ENCODE measurements at places on chromosomes 2 and 18. TPM values are rescaled to one million over a fixed set of nuclear protein-coding genes. Genes with fewer than 3 reads are reported as not detected.

FIGN gene
- total RNA-seq: 12.9 TPM

DNA sequence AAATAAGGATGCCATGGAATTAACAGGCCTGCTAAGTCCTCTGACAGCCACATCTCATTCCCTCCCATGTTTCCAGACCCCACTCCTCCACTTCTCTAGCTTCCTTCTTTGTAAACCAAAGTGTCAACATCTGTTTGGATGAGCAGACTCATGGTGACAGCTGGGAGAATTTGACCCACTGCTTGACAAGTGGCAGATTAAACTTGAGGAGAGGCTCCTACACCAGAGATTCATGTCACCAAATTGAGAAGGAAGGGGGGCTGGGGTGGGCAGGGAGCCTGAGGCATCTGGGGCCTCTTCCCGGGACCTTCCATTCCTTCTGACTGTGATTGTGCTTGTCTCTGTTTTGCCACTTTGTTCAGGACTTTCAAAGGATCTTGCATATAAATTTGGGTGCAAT is 41.0 kb upstream of the IGFBP5 start:
- H3K27ac ChIP-seq: no peak overlapping the region
- H3K4me3 ChIP-seq: no peak overlapping the region
- H3K27me3 ChIP-seq: no peaks in the 10 kb centered on the region
- H3K4me1 ChIP-seq: no peaks in the 10 kb centered on the region
- H3K36me3 ChIP-seq: no peaks in the 10 kb centered on the region

ACMSD gene
- not detected for total RNA-seq

GRCh38 chr2:2862386-2862785 is 515.2 kb downstream of the EIPR1 start:
- H3K4me3 ChIP-seq: no peak overlapping the region
- no peaks in the 10 kb centered on the region for H3K36me3 ChIP-seq
- H3K27ac ChIP-seq: no peak overlapping the region
- no peaks in the 10 kb centered on the region for H3K4me1 ChIP-seq

DNAJC5G gene
- 0.44 TPM for total RNA-seq

POTEE gene
- total RNA-seq: 1.2 TPM

HRH4 gene
- total RNA-seq: not detected

- no peaks in the 10 kb centered on the region for H3K36me3 ChIP-seq
- H3K4me3 ChIP-seq: no peak overlapping the region
- no peaks in the 10 kb centered on the region for H3K27me3 ChIP-seq
Measured at GRCh38 chr2:47260971-47261370, 105.9 kb upstream of the STPG4 start.

DNA sequence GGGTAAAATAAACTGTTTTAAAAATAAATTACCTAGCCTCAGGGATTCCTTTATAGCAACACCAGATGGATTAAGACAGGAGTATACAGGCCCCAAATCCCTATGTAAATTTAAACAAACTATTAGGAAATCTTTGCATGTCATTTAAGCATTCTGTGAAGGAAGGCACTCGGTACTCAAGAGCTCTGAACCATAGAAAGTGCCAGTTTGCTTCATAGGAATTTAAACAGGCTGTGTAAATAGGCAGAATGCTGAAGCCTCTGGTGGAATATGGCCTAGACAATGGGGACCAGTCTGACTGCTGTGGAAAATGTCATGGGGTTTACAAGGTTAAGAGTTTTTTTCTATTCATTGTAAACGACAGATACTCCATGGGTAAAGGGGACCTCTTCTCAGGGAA is 377.4 kb downstream of the DLGAP1 start:
- no peaks in the 10 kb centered on the region for H3K27me3 ChIP-seq
- H3K27ac ChIP-seq: no peak overlapping the region
- peaks cover 3% of the 10 kb centered on the region for H3K36me3 ChIP-seq
- no peak overlapping the region for H3K4me3 ChIP-seq
- DNase-seq: no peak

- no peak for DNase-seq
- H3K27ac ChIP-seq: no peak overlapping the region
- H3K4me1 ChIP-seq: peaks cover 6% of the 10 kb centered on the region
- no peak overlapping the region for H3K4me3 ChIP-seq
Measured at GRCh38 chr2:108315444-108315934, 26.8 kb downstream of the SULT1C2 start.

FER1L5 gene
- 1.2 TPM for total RNA-seq

DNA sequence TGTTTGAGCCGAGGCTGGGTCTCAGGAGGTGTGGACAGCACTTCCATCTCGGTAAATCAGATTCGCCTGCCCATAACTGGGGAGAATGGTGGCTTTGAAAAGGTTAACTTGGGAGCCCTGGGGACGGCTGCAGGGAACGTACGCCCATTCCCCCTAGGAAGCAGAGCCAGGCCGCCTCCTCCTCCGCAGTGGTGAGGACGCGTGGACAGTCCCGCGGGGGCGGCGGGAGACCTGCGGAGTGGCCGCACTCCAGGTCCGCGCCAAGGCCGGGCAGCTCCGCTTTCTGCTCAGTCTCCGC is 845 bp upstream of the MYCN start:
- DNase-seq: peak; percentile 81
- H3K27ac ChIP-seq: no peak overlapping the region
- peaks cover 9% of the 10 kb centered on the region for H3K4me1 ChIP-seq

COLEC11 gene
- total RNA-seq: not detected

DNA sequence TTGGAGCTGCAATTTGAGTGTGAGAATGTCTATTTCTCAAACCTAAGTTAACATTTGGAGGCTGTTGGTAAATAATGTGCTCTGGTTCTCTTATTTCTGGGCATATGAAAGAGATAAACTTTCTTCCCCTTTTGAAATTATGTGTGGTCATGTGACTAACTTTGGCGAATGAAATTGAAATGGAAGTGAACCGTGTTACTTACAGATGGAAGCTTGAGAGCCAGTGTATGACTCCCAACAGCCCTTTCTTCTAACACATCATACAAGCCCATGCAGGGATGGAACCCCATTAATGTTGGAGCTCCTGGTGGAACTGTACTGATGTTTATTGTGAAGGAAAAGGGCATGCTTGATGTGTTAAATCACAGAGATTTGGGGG is 725.8 kb downstream of the TSN start:
- no peaks in the 10 kb centered on the region for H3K4me1 ChIP-seq
- H3K36me3 ChIP-seq: peaks cover 13% of the 10 kb centered on the region
- H3K4me3 ChIP-seq: no peak overlapping the region

DNA sequence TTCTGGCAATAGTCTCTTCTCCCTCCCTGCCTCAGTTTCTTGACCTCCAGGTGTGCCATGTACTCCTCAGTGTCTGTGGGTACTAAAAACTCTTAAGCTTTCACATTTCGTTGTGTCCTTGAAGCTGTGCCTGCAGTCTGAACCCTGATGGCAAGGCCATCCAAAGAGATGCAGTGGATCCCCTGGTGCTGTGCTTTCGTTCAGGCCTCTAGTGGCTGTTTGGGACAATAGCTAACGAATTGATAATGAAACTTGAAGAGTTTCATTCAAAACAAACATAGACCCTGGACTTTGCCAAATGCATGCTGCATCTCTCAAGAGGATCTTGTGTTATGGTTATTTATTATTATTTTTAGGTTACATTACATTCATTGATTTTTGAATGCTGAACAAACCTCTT is 523.1 kb upstream of the FSIP2 start:
- no peak overlapping the region for H3K27ac ChIP-seq
- no peaks in the 10 kb centered on the region for H3K36me3 ChIP-seq
- no peaks in the 10 kb centered on the region for H3K4me1 ChIP-seq
- H3K4me3 ChIP-seq: no peak overlapping the region

DNA sequence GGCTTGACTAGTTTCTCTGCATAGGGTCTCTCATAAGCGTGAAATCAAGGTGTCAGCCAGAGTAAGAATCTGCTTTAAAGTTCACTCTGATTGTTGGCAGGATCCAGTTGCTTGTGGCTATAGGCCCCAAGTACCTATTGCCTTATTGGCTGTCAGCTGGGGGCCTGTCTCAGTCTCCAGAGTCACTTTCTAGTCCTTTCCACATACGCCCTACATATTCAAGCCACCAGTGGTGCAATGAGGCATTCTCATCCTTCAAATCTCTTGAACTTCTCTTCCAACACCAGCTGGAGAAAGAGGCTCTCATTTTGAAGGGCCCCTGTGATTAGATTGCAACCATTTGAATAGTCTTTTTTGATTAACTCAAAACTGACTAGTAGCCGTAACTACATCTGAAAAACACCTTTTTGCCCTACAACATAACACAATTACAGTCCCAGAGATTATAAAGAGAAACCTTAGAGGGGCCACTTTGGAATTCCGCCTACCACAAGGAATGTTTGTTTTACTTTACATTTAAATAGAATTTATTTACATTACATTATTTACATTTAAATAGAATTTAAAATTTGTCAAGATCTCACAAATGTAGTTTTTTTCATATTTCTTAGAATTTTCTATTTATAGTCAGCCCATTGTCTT is 520.1 kb downstream of the DSC3 start:
- H3K27me3 ChIP-seq: no peaks in the 10 kb centered on the region
- H3K27ac ChIP-seq: peak overlapping the region; percentile 29
- DNase-seq: peak; percentile 64
- H3K4me3 ChIP-seq: no peak overlapping the region
- H3K36me3 ChIP-seq: no peaks in the 10 kb centered on the region
- H3K4me1 ChIP-seq: peaks cover 5% of the 10 kb centered on the region

- no peak for DNase-seq
- peaks cover 5% of the 10 kb centered on the region for H3K36me3 ChIP-seq
- H3K4me3 ChIP-seq: no peak overlapping the region
- no peaks in the 10 kb centered on the region for H3K27me3 ChIP-seq
Measured at GRCh38 chr18:31672628-31673135, 11.7 kb downstream of the B4GALT6 start.

- no peak for DNase-seq
- H3K4me3 ChIP-seq: no peak overlapping the region
- peaks cover 89% of the 10 kb centered on the region for H3K36me3 ChIP-seq
- H3K27ac ChIP-seq: no peak overlapping the region
- H3K27me3 ChIP-seq: no peaks in the 10 kb centered on the region
Measured at GRCh38 chr2:235041221-235041917, 89.6 kb downstream of the SH3BP4 start.

DNA sequence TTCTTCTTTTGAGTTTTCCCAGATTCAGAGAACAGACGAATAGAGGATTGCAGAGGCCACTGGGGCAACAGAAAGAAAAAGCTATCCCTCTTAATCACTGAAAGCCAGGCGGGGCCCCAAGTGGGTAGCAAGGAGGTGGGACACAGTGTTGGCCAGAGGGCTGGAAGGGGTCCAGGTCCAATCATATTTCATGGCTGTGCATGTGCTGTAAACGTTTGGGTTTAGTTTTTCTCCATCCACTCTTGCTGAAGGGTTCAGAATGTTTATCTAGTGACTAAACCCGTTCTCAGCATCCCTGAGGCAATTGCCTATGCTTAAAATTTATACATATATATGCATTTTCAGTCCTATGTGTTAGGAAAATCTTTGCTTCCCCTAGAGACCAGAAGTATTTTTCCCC is 99.4 kb upstream of the EPHA4 start:
- H3K27me3 ChIP-seq: no peaks in the 10 kb centered on the region
- H3K4me3 ChIP-seq: no peak overlapping the region
- H3K27ac ChIP-seq: no peak overlapping the region
- peaks cover 4% of the 10 kb centered on the region for H3K4me1 ChIP-seq

SNORC gene
- total RNA-seq: 0.61 TPM

DNA sequence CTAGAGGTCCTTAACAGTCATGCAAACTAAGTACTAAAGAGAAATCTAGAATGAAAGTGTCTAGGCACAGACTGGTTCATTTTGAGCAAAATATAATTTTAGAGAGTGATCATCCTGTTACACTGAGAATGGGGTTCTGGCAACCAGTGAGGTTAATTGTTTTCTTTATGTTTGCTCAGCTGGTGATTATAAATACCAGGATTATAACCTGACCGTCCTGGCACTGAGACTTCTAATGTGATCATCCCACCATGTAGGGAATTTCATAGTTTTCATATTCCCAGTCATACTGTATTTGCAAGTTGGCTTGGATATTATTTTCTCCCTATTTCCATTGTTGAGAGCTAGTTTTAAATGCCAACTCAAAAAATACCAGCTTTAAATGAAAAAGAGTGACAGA is 852.5 kb upstream of the LRATD1 start:
- no peak for DNase-seq
- no peaks in the 10 kb centered on the region for H3K4me1 ChIP-seq
- no peaks in the 10 kb centered on the region for H3K36me3 ChIP-seq
- H3K4me3 ChIP-seq: no peak overlapping the region
- no peak overlapping the region for H3K27ac ChIP-seq

GRCh38 chr2:175840256-175840655 is 161.8 kb downstream of the LNPK start:
- DNase-seq: no peak
- H3K36me3 ChIP-seq: no peaks in the 10 kb centered on the region
- 0 out of 2 replicates have a peak, but pooled peaks cover 3% of the 10 kb centered on the region for H3K4me1 ChIP-seq
- H3K4me3 ChIP-seq: no peak overlapping the region

GAL3ST2 gene
- total RNA-seq: 0.37 TPM

DNA sequence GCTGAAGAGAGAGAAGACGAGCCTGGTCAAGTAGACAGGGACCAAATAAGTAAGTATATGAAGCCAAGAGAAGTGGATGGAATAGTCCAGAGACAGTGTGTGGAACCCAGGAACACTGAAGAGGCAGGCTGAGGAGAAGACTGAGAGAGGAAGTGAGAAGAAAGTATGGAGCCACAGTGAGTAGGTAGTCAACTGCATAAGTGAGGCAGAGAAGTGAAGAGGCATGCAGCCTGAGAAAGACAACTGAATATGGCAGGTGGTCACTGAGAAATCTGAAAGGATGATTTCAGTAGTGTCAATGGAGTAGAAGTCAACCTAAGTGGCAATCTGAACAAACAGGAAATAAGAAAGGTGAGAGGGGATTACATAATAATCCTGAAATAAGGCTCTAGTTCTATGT is 55.4 kb downstream of the CWC22 start:
- no peak for DNase-seq
- no peak overlapping the region for H3K27ac ChIP-seq
- H3K4me3 ChIP-seq: no peak overlapping the region
- H3K4me1 ChIP-seq: no peaks in the 10 kb centered on the region
- H3K36me3 ChIP-seq: peaks cover 53% of the 10 kb centered on the region

Data from H9 (cell line).